ENCODE measurements at places on chromosomes 5 and 9. TPM values are rescaled to one million over a fixed set of nuclear protein-coding genes. Genes with fewer than 3 reads are reported as not detected.

NOXA1 gene
- total RNA-seq = 19.9 TPM

UNC5A gene
- total RNA-seq = 0.11 TPM

- H3K27ac ChIP-seq = no peak within 1 kb of the TSS
- DNase-seq = peak; percentile 91
- H3K4me3 ChIP-seq = peak within 1 kb of the TSS; percentile 69
- peaks cover 97% of the 10 kb centered on the region for H3K27me3 ChIP-seq
- no peaks in the 10 kb centered on the region for H3K36me3 ChIP-seq
- peaks cover 13% of the 10 kb centered on the region for H3K4me1 ChIP-seq
Observed at GRCh38 chr9:76905791-76906646, at the start of gene PRUNE2. Gene PRUNE2 (minus strand): TSS chr9:76906114. CDS start chr9:76905963, 151 bp downstream.

GRCh38 chr5:108924457-108924961, 176.8 kb downstream of the FER start:
- H3K27ac ChIP-seq = no peak overlapping the region
- no peaks in the 10 kb centered on the region for H3K27me3 ChIP-seq
- H3K36me3 ChIP-seq = peaks cover 3% of the 10 kb centered on the region
- H3K4me3 ChIP-seq = no peak overlapping the region

SLCO6A1 gene
- total RNA-seq = 6.2 TPM

- peaks cover 47% of the 10 kb centered on the region for H3K4me1 ChIP-seq
- no peak for DNase-seq
- no peaks in the 10 kb centered on the region for H3K27me3 ChIP-seq
- H3K4me3 ChIP-seq = peak overlapping the region; percentile 64
- H3K36me3 ChIP-seq = no peaks in the 10 kb centered on the region
Observed at GRCh38 chr9:129336130-129336528, 158.1 kb upstream of the IER5L start.

DNA sequence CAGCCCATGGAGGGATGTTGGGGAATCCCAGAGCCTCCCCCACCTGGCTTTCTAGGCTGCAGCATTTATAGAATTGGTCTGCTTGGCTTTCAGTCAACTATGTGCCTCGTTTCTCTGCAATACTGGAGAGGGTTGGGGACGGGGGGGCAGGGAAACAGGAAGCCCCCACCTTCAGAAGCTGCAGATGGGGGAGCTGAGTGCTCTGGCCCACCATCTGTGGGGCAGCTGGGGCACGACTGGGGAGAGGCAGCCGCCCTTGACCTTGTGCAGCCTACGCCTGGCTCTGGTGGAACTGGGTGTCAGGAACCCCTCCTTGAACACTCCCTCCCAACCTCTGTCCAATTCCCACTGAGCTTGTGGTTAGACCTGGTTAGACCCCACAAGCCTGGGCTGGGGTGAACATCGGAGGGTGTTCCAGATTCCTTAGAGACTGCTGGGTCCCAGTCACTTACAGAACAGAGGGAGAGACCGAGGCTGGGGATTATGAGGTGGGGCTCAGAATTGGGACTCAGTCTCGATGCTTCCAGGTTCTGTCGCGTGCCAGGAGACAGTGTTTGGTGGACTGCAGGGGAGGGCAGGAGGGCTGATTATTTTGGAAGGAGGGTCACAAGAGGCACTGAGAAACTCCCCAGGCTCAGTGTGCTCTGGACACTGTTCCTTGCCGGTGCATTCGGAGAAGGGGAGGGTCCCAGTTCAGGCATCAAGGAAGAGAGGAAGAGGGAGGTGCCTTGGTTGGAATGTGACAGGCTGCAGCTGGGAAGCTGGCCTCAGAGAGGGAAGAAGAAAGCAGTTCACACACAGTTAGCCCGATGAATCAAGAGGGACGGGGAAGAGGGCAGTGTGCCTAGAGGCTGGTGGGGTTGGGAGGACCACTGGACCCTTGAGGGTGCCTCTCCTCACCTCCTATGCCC, 25.6 kb downstream of the COL27A1 start:
- no peak for DNase-seq
- H3K4me3 ChIP-seq = no peak overlapping the region
- H3K27ac ChIP-seq = peak overlapping the region; percentile 91
- peaks cover 1% of the 10 kb centered on the region for H3K36me3 ChIP-seq
- peaks cover 41% of the 10 kb centered on the region for H3K4me1 ChIP-seq

ECSCR gene
- 0.29 TPM for total RNA-seq

DNA sequence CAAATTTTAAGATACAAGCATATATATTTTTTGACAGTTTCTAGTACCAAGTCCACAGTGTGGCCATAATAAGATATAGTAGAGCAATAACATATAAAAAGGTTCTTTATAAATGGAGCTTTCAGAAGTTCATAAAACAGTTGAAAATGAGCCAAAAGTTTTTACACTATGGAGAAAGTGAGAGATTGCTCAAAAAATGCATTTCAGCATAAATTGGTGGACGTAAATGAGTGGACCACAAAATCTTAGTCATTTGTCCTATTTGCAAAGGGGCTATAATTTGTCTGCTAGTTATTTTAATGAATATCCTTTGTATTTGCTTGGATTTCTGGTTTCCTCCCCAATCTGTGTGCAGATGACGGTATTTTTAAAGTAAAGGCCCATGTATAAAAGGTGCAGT, 159.4 kb upstream of the DAP start:
- no peaks in the 10 kb centered on the region for H3K36me3 ChIP-seq
- H3K4me1 ChIP-seq = no peaks in the 10 kb centered on the region
- H3K27me3 ChIP-seq = peaks cover 35% of the 10 kb centered on the region
- DNase-seq = no peak
- no peak overlapping the region for H3K4me3 ChIP-seq
- H3K27ac ChIP-seq = no peak overlapping the region

- H3K27ac ChIP-seq = no peak overlapping the region
- H3K4me1 ChIP-seq = peaks cover 40% of the 10 kb centered on the region
- DNase-seq = no peak
Observed at GRCh38 chr9:136604823-136605525, 57.7 kb upstream of the EGFL7 start.

FOXD4L3 gene
- 0.25 TPM for total RNA-seq

- no peak overlapping the region for H3K27ac ChIP-seq
- peaks cover 19% of the 10 kb centered on the region for H3K4me1 ChIP-seq
- DNase-seq = no peak
- H3K36me3 ChIP-seq = no peaks in the 10 kb centered on the region
- no peak overlapping the region for H3K4me3 ChIP-seq
- H3K27me3 ChIP-seq = no peaks in the 10 kb centered on the region
Observed at GRCh38 chr9:124652615-124653393, 118.3 kb downstream of the NR6A1 start.

GRCh38 chr5:61626639-61627282, 294.7 kb downstream of the ZSWIM6 start:
- H3K4me1 ChIP-seq = peaks cover 17% of the 10 kb centered on the region
- H3K27ac ChIP-seq = peak overlapping the region; percentile 50
- H3K27me3 ChIP-seq = no peaks in the 10 kb centered on the region
- peak overlapping the region; percentile 75 for H3K4me3 ChIP-seq
- no peaks in the 10 kb centered on the region for H3K36me3 ChIP-seq
- DNase-seq = no peak

DNA sequence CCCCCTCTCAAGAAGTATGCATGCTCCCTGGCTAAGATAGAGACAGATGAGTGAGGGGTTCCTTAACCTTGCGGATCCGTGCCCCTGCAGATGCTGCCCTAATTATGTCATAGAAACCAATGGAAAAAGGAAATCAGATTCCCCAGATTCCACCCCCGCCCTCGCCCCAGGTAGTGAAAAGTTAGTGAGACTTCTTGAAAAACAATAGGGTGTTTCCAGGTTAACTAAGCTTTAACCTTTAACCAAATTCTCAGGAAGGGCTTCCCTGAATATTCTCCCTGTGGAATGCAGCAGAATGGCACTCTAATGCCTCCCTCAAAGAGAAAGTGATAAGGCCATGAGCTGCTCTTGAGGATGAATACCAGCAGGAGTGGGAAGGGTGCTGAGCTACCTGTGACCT, 116.0 kb upstream of the RANBP3L start:
- peaks cover 2% of the 10 kb centered on the region for H3K27me3 ChIP-seq
- H3K4me3 ChIP-seq = no peak overlapping the region
- no peaks in the 10 kb centered on the region for H3K36me3 ChIP-seq

Measured in mesothelial cell of epicardium (in vitro differentiated cells).